ENCODE measurements at places on chromosomes 11 and 22.

- DNase-seq, result no peak
These were observed 54.2 kb upstream of the AMPD3 start for GRCh38 chr11:10400856-10401255.

GRCh38 chr11:78549624-78550409 lies 24.8 kb downstream of the NARS2 start:
- DNase-seq, result no peak

- no peak for DNase-seq
These were observed 14.0 kb upstream of the NRGN start for GRCh38 chr11:124725719-124726105.

GRCh38 chr22:46377525-46378425 lies 42.3 kb downstream of the TRMU start:
- DNase-seq, result no peak

- DNase-seq, result no peak
These were observed 4.1 kb downstream of the BRMS1 start for GRCh38 chr11:66340596-66341501.

DNA sequence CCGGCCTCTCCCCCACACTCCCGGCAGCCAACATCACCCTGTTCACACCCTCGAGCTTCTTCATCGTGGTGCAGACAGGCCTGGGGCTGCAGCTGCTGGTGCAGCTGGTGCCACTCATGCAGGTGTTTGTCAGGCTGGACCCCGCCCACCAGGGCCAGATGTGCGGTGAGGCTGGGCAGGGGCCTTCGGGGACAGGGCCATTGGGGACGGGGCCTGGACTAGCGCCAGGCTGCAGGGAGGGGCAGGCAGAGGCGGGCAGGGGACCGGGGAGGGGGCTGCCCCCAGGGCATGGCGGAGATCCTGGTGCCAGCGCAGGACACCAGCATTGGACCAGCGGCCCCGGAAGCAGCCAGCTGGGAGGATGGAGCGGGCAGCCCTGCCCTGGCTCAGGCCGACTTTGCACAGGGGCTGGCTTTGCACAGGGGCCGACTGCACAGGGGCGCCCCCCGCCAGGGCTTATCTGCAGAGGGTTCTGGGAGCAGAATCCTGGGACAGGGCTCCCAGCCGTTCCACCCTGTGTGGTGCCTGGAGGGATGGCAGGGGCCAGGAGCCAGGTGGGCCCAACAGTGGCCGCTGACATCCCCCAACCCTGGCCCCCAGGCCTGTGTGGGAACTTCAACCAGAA lies 8.6 kb downstream of the MUC5B start:
- no peak for DNase-seq

DNA sequence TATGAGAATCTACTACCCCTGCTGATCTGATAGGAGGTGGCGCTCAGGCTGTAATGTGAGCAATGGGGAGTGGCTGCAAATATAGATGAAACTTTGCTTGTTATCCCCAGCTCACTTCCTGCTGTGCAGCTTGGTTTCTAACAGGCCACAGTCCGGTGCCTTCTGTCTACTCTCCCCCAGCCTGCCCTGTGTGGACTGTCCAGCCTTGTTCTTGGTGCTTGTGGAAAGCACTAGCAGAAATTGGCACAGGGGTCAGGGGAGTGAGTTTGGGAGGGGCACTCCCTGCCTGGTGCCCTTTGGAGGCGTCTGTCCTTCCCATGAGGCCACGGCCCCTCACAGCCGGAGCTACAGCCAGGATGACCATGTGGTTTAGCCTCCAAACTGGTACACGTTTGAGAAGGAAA lies 14.3 kb downstream of the MOV10L1 start:
- DNase-seq, result no peak

- no peak for DNase-seq
These were observed 43.2 kb downstream of the CD82 start for GRCh38 chr11:44608651-44608990.

- DNase-seq, result no peak
These were observed 34.3 kb upstream of the PRODH start for GRCh38 chr22:18970176-18970947.

DNA sequence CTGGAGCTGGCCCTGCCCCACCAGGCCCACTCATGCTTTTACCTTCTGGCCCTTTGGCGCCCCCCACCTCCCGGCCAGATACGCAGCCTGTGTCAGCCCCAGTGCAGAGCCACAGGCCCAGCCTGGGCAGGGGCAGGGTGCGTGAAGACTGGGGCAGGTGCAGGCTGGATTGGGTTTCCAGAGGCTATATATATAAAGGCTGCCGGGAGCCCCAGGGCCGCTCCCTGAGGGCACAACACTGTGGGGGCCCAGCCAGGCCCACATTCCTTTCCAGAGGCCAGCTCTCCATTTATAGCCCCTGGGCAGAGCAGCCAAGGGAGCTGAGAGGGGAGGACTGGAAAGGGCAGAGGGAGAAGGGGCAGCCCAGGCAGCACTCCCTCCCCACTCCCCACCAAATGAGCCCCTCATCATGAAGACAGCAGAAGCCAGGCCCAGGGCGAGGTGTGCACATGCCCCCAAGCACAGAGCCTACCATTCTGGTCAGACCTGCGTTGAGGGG lies 5.0 kb upstream of the MYOD1 start:
- no peak for DNase-seq

DNA sequence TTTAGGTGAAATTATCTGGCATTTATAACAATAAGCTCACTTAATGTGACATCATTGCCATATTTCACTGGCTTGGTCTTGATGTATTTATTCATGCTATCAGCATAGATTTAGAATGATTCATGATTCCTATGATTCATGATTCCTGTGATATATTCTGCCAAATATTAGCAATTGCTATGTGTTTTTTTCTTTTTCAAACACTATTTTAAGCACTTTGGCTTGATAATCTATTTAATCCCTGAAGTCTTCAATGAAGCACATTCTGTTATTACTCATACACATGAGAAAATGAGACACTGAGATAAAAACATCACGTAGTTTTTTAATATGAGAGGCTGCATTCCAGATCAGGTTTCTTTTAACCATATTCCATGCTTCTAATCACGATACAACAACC lies 78.5 kb downstream of the LUZP2 start:
- no peak for DNase-seq

DNA sequence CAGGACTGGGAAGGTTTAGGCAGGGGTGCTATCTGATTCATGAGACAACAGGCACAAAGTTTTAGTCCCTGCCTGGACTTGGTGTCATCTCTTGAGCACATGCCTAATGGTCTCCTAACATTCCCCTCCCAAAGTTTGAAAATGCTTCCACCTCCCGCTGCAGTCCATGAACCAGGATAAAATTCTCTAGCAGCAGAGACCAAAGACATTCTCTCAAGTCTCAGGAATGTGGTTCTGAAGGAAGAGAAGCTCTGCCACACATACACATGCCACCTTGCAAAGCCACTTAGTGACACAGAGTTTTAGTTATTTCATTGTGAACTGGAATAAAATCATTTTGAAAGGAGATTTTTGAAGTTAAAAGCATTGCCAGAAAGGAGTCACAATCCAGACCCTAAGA lies 15.5 kb downstream of the OR51B6 start:
- DNase-seq, result no peak

DNA sequence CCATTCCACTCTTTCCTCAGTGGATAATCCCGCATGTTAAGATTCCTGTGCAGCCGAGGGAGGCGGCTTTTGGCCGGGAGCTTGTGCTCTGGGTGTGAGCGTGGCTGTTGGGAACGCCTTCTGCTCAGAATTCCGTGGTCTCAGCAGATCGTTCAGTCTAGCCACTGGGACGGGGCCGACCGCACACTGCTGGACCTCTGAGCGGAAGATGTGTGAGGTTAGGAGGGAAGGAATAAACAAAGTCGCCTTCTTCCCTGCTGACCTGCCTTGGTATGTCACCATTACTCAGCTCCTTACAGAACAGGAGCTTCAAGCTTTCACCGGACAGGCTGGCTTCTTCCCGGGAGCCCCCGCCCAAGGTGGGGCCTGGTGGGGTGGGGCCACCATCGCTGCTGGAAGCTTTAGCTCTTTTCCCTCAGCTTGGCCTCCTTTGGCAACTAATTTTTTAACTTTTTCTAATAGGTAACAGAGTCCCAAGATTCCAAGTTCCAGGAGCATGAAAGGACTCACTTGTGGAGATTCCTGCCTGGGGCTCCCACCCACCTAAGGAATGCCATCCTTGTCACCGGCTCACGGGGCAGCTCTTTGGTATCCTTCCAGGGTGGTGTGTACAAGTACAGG lies 22.5 kb upstream of the SEPTIN5 start:
- DNase-seq, result no peak

DNA sequence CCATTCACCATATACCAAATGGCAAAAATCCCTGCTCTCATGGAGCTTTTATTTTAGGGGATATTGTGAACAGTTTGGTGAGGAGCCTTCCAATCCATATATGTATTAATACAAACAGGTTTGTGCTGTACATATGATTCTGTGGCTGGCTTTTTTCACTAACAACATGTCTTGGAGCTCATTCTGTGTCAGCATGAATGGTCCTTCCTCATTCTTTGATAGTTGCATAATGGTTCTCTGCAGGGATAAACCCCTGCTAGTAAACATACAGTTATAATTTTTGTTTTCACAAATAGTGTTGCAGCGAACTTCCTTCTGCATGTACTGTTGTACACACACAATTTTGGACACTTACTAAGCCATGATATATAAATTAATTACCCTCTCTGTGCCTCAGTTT lies 8.3 kb downstream of the PRR5L start:
- DNase-seq, result no peak

DNA sequence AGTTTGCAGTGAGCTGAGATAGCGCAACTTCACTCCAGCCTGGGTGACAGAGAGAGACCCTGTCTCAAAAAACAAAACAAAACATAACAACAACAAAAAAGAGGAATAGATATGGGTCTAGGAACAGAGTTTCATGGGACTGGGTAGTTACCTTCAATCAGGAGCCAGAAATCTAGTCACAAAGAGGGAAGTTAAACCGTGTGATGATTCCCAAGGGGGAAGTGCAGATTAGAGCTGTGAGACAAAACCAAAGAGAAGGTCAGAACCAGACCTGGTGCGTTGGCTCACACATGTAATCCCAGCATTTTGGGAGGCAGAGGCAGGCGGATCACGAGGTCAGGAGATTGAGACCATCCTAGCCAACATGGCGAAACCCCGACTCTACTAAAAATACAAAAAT lies 42.1 kb upstream of the LARGE1 start:
- no peak for DNase-seq

DNA sequence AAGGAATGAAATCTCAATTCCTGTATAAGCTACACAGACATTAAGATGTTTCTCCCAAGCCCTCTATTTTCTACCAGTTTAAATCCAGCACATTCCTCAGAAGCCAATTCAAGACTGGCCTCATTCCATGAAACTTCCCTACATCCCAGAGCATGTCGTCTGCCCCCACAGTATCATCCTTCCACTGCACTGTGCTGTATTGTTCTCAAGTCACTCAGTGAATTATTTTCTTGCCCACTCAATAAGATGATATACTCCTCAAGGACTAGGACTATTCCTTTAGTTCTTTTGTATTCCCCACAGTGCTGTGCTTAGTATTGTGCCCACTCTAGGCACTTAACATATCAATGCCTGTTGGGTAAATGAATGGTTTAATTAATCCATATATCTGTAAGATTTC lies 203.1 kb upstream of the BLID start:
- DNase-seq, result no peak

- DNase-seq, result no peak
These were observed 1099.2 kb downstream of the LRRC4C start for GRCh38 chr11:40360206-40360798.

GRCh38 chr11:74023276-74023675 lies 14.4 kb upstream of the UCP3 start:
- no peak for DNase-seq

DNA sequence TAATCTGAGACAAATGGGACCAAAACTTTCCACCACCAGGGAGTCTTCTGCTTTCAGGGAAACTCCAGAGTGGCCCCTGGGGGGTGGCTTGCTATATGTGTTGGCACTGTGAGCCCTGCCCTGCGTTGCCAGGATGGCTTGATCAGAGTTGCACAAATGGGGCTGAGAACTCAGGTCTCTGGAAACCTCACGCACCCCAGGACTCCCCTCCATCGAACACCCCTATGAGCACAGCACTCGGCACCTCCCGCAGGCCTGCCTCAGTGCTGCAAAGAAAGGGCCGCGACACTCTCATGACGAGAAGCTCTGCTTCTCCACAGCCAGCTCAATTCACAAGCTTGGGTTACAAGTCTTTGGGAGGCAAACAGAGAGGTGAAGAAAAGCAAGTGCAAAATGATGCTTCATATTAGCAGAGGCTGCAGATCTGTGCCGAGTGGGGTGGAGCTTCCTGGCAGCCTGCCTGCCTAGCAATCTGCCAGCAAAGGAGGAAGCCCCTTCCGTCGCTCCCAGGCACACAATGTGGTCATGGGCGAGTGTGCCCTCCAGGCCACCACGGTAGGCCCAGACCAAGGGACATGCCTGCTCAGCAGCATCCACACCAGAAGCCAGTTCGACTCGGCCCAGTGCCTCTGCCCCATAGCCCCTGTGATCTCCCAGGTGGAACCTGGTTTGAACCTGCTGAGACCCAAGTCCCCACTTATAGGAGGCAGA lies 55.7 kb downstream of the MYH9 start:
- peak; percentile 23 for DNase-seq

GRCh38 chr11:78072455-78072854 lies 7.2 kb downstream of the NDUFC2 start:
- no peak for DNase-seq

GRCh38 chr11:2460540-2461252 lies 15.9 kb downstream of the KCNQ1 start:
- no peak for DNase-seq

- DNase-seq, result no peak
These were observed 11.6 kb upstream of the TOM1 start for GRCh38 chr22:35288116-35288515.

GRCh38 chr11:45145379-45146071 lies 914 bp upstream of the PRDM11 start:
- peak; percentile 85 for DNase-seq

GRCh38 chr22:38924347-38924952 lies 33.0 kb upstream of the APOBEC3A start:
- no peak for DNase-seq

DNA sequence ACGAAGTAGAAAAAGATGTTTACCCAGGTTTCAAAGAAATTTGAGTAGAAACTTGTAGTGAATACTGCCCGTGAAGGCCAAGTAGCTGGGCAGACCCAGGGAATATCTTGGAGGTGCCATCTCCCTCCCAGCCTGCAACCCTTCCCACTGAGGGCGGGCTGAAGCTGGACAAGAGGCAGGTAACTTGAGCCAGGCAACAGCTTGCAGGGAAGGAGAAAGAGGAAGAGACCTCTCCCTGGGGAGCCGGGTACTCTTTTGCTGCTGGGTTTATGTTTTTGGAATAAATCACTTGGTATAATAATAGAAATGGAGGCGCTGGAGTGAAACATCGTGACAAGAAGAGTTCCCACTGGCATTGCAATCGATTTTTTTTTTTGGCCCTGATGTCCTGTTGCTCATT lies 49.4 kb upstream of the JAM3 start:
- no peak for DNase-seq

DNA sequence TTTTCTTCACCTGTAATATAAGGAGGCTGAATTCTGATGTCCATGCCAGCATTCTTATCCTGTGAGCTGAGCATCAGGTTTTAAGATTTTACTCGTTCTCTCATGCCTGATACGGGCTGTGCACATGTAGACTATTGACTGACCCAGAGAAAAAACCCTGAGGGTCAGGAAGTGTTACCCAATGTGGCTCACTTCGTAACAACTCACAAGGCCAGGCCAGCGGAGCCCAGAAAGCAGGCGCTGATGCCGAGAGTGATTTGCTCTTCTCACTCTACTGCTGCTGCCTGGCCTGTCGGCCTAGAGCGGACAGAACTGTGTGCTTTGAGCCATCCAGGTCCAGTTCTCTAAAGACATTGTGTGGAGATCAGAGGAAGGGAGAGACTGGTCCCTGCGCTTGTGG lies 10.8 kb downstream of the THYN1 start:
- no peak for DNase-seq

GRCh38 chr22:32527756-32528155 lies 53.1 kb downstream of the FBXO7 start:
- DNase-seq, result no peak

Data from C1 segment of cervical spinal cord (tissue), 14 donors.